ENCODE measurements at places on chromosomes 1 and 21.

DNA sequence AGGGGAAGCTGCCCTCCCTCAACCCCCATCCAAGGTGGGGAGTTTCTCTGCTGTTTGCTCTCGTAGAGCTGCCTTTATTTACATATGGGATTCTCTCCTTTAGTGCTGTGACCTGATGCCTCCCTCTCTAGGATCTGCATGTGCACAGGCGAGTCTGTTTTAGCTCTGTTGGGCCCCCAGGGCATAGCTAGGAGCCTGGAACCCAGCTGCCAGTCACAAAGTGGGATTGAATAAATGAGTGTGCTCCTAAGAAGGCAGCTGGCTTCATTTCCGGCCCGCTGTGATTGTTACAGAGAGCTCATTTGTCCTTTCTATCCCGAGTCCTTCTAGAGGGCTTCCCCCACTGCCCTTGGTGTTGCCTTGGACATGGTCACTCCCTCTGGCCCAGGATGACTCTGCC is 176.6 kb downstream of the GRIK3 start:
- no peak for DNase-seq

- peak; percentile 34 for DNase-seq
These were observed 23.0 kb downstream of the ACTA1 start for GRCh38 chr1:229410692-229411433.

DNA sequence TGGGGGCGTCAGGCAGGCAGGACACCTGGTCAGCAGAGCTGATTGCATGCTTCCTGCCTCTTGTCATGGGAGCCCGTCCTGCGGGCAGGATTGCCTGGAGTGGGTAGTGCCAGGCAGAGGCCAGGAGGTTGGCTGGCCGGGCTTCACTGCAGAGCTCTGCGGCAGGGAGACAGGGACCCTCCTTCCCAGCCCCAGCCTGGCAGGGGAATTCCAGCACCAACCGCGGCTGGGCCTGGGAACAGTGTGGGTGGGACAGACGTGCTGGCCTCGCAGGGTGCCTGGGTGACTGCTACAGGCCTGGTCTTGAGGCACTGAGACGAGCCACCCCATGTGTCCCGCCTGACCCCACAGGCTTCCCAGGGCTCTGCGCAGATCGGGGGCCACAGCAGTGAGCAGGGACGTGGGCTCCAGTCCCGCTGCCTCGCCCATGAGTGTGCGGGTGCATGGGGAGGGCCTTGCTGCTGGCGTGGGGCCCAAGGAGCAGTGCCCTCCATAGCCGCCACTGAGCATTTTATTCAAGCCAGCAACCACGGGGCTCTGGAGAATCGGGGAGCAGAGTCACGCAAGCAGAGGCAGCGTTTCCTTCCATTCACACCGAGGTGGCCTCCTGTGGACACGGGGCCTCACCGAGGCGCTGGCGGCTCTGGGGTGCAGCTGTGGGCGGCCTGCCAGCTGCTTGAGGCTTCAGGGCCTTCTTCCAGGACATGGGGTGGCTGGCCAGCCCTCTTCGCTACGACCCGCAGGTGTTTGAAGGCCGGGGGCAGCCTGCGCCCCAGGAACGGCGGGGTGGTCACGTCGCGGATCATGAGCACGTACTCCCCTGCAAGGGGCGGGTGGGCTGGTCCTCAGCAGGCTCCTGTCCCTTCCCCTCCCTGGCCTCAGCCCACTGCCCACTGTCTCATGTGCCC is 70.3 kb downstream of the MORN1 start:
- no peak for DNase-seq

DNA sequence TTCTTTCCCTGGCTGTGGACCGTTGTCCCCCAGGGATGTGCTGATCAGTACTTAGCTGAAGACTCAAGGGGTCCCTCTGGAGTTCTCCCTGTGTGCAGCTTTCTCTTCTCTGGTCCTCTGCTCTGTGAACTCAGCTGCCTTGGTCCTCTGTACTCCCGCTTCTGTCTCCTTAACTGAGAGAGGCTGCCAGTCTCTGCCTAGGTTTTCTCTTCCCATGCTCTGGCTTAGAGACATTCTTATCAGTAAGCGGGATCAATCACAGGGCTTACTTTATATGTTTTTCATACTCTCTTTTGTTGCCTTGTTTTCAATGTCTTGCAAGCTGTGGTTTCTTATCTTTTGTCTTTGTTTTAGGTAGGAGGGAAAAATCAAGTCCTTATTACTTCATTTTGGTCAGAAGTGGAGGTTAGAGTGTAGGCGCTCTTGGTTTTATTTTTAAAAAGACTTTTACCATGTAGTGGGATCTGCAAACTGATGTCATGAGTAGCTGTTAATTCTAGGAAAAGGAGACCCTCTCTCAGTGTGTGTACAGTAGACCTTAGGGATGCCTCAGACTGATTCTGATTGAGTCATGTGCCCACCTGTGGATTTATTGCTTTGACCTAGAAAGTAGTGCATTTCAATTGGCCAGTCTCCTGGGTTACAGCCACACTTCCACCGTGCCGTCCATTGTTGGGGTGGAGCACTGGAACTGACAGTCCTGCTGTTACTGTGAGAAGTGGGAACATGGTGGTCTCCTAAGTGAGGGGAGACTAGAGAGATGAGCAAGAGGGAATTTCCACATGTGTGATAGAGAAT is 46.6 kb downstream of the TTC3 start:
- no peak for DNase-seq

DNA sequence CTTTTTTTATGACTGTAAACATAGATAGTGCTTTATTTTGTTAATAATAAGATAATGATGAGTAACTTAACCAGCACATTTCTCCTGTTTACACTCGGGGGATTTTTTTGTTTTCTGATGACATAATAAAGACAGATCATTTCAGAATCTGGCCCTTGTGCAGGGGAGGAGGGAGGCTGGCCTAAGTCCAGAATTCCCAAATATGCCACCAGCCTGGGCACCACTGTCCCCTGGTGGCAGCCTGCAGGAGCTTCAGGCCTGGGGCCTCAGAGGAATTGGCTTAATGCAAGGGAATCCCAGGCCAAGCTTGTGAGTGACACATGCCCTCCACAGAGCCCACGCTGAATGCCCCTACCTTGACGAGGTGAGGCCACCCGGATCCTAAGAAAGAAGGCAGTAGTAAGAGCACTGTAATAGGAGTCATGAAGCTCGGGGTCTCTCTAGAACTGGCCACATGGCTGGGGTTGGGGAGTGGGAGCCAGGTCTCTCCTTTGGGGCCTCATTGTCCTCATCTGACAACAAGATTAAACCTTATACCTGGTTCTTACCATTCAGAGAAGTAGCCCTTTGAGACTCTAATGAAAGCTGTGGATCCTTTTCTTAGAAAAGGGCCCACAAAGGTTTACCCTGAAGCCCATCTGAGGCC is 24.1 kb downstream of the ETNK2 start:
- DNase-seq, result peak; percentile 76

DNA sequence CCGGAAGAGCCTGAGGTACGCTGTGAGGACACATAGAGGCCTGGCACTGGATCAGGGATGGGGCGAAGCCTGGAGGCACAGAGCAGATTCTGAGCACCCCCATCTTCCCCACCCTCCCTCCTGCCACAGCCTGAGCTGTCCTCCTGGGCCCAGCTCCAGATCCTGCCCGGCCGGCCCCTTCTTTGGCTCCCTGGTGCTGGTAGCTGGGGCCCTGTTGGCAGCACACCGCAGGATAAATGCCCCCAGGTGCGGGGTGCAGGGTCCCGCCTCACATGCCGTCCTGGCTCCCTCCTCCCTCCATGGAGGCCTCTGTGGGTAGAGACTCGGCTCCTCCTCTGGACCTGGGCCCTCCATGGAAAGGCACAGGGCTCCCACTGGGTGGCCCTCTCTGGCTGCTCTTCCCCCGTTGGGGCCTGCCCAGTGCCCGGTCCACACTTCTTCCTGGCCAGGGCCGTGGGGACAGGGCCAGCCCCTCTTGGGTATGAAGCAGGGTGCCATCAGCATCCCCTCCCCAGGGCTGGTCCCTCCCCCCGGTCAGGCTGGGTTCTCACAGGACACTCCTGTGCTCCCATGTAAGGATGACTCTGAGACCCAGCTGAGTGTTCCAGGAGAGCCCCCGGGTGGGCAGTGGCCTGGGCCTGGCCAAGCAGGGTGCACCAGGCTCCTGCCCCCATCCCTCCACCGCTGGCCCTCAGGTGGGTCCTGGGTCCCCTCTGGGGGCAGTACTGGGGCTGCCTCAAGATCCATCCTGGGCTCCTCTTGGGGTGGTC is 1.1 kb upstream of the OBSCN start:
- no peak for DNase-seq

DNA sequence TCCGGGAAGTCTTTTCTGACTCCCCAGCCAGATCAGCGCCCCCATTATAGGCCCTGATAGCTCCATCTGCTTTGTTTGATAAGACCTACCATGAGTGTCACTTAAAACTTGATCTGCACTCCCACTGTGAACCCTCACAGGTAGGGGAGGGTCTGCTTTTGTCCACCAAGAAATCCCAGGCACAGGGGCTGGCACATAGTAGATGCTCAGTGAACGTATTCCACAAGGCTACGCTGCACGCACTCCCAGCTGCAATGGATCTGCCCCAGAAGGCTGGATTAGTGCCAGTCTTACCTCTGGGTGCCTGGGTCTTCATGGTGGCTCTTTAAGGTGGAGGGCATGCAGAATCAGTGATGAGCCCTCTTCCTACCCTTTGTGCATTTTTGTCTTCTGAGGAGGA is 447.1 kb downstream of the PTPRU start:
- DNase-seq, result no peak
